ENCODE measurements at places on chromosomes 2 and 18.

DNA sequence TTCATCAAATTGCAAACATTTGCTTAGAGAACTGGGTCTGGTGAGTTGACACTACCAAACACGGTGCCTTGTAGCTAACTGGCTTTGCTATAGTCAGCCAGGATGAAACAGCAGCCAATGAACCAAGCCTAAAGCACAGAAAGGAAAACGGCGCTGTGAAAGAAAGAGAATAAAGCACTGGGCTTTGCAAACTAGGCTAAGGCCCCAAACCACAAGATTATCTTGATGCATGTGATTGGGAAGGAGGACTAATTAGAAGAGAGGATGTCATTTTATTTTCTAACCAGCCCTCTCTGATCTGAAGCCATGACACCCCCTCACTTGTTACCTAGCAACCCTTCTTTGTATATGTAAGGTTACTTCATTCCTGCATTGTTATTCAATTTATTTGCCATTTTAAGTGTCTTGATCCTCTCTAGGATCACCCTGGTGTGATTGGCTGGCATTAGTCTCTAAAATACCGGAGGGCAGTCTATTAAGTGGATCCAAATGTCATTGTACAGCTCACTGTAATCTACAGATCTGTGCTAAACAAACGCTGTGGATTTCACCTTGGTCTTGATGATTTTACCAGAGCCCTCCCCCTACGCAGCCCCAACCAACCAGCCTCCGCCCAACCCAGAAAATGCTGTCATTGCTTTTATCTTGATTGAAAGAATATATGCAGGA is 395.4 kb upstream of the ACVR2A start:
- DNase-seq = no peak

GRCh38 chr18:41410006-41410405 is 545.0 kb upstream of the PIK3C3 start:
- DNase-seq = no peak

GRCh38 chr18:13379930-13380690 is 161.6 kb downstream of the LDLRAD4 start:
- no peak for DNase-seq

GRCh38 chr18:47577520-47577919 is 326.1 kb upstream of the SKOR2 start:
- no peak for DNase-seq

GRCh38 chr18:32368991-32369390 is 101.7 kb downstream of the GAREM1 start:
- DNase-seq = no peak

DNA sequence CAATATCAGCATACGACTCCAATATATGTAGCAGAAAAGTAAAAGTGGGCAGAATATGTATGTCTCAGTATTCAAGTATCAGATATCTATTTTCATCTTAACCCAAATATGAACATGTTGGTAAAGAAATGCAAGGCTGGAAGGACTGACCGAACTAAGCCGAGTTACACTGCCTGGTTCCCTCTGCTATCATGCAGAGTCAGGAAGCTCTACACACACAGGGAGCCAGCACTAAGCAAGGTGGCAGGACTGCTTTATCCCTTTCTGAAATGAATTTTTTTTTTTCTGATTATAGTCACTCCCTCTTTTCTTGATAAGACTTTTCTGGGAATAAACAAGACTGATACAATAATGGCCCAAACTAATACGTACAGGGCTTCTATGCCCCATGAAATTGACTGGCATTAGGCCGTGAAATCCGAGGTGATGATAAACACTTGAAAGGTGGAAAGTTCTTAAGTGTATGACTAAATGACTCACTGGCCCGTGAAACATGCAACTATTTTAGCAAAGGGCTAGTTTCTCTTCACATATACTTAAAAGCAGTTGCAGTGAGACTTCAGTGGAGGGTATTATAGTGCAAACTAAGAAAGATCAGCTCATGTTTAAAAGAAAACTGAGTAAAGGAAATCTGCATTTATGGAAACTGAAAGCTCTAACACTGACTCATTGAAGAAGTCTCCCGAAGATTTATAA is 14.9 kb downstream of the DPP4 start:
- DNase-seq = no peak

DNA sequence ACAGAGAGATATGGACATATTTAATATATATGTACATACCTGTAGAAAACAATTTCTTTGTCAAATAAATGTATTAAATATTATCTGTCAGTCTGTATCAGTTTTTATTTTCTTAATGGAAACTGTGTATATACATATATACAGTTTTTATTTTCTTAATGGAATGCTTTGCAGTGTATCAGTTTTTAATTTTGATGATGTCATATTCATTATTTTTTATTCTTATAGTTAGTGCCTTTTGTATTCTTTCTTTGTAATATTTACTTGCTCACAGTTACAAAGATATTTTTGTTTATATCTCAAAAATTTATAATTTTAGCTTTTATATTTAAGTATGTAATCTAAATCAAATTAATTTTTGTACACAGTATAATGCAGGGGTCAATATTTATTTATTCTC is 20.6 kb downstream of the KCNH7 start:
- DNase-seq = no peak

GRCh38 chr18:49944663-49945062 is 131.3 kb upstream of the ACAA2 start:
- DNase-seq = no peak

DNA sequence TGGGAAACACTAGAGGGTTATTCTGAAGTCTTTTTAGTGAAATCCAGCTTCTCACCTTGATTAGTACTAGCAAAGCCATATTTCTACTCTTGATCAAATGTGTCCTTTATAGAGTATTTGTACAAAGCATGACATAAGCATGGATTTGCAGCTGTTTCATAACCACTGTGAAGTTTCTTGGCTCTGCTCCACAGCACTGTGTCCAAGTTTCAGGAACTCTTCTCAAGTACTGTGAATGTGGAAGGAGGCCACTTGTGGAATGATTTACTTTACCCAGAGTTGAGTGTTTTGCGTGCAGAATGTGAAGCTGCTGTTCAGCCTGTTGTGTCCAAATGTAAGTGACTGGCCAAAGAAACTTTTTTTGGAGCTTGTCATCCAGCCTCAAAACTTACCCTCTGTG is 16.2 kb upstream of the MAPRE2 start:
- DNase-seq = no peak

GRCh38 chr18:31576670-31577069 is 15.0 kb upstream of the TTR start:
- no peak for DNase-seq

- DNase-seq = no peak
Observed at GRCh38 chr2:205758051-205758450, 75.8 kb downstream of the NRP2 start.

GRCh38 chr2:39881494-39881893 is 102.4 kb upstream of the THUMPD2 start:
- no peak for DNase-seq

- DNase-seq = no peak
Observed at GRCh38 chr18:24601585-24601984, 141.1 kb downstream of the HRH4 start.

- DNase-seq = no peak
Observed at GRCh38 chr2:48587961-48588360, 29.7 kb upstream of the GTF2A1L start.

GRCh38 chr2:237696461-237696860 is 69.1 kb downstream of the LRRFIP1 start:
- no peak for DNase-seq

DNA sequence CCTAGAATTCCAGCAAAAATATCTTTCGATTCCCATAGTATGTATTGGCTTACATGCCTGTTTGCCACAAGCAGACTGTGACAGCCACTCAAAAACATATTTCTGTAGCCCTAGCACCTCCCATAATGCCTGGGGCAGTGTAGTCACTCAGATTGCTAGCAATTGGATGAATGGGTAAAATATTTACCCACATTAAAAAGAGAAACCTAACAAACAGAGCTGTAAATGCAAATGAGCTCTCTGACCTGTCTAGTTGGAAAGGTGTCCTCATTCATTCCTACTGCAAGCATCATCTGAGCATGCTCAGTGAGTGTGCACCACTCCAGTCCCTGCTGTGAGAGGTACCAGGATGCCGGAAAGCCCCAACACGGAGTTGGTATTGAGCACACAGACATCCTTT is 234.0 kb upstream of the RAB12 start:
- no peak for DNase-seq

- DNase-seq = no peak
Observed at GRCh38 chr2:128664499-128664971, 345.9 kb upstream of the HS6ST1 start.

- DNase-seq = no peak
Observed at GRCh38 chr2:43178602-43179542, 47.5 kb downstream of the ZFP36L2 start.

DNA sequence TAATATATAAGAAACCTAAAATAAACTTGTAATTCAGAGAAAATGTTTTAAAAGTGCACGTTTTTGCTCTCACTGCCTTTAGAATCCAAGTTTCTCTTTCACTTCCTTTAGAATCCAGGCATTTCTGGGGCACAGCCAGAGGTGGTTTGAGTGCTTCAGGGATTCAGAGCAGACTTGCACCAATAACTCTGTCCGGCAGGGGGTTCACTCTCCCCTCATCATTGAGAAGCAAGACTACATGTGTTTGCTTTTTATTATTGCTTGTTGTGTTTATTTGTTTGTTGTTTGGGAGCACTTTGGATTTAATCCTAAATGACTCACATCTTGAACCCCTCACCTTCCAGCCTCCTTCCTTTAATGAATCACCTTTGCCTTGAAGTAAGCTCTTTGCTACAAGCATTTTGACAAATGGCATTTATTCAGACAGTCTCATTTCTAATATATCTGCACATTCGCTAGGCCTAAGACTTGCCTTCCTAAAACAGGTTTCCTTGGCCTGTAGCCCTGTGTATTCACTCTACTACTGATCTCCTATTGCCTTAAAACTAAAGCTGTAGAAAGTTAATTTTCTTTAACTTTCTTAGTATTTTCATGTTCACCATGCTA is 233.5 kb upstream of the ATP5MC3 start:
- no peak for DNase-seq

DNA sequence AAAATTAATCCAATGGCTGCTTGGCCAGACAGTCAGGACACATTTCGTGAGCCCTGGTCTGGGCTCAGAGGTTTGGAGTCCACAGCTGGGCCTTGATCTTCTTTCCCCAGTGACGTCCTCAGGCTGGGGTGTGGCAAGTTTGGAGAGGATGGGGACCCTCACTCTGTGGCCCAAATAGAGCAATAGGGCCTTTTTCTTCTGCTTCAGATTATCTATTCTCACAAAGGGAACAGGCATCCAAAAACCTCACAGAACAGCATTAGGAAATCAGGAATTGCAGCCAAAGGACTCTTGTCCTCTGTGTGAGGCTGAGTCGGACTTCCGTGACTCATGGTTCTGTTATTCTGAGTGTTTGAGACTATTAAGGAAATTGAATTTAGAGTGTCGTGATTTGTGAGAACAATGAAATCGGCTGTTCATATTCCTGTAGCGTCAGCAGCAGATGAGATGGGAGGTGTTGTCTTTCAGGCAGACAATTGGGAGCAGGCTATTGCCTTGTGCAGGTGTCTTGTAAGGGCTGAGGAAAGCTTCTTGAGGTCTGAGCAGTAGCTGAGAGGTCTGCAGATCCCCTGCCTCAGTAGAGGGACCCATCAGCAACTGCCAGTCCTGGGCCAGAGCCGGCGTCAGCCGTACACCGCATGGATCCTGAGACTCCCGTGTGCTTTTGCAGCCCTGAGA is 113.8 kb downstream of the SH3RF3 start:
- DNase-seq = no peak

DNA sequence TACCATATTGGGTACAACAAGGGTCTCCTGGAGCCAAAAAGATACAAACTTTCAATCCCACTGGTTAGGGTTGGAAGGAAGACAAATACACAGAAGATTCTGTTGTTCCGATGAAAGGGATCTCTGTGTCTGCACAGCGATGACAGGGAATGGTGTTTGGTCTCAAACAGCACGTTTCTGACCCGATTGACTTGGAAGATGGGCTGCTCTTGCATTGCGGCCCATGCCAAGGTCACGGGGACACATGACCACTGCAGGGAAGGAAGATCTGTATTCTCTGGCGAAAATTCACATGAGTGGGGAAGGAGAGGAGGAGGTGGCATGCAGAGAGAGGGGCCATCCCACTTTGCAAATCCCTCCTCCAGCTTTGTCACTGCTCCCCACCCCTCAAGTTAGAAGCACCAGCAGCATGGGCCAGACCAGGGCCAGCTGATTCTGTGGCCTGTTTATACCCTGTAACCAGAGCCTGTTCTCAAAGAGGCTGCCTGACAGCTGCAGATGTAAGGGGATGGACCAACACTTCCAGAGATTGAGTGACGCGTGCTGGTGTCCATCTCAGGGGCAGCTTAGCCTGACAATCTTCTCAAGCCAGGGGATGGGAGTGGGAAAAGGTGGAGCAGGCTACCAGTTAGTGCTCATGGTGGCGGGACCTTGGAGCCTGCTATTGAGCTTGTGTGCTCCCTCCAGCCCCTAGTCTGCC is 57.2 kb downstream of the TNP1 start:
- DNase-seq = no peak

DNA sequence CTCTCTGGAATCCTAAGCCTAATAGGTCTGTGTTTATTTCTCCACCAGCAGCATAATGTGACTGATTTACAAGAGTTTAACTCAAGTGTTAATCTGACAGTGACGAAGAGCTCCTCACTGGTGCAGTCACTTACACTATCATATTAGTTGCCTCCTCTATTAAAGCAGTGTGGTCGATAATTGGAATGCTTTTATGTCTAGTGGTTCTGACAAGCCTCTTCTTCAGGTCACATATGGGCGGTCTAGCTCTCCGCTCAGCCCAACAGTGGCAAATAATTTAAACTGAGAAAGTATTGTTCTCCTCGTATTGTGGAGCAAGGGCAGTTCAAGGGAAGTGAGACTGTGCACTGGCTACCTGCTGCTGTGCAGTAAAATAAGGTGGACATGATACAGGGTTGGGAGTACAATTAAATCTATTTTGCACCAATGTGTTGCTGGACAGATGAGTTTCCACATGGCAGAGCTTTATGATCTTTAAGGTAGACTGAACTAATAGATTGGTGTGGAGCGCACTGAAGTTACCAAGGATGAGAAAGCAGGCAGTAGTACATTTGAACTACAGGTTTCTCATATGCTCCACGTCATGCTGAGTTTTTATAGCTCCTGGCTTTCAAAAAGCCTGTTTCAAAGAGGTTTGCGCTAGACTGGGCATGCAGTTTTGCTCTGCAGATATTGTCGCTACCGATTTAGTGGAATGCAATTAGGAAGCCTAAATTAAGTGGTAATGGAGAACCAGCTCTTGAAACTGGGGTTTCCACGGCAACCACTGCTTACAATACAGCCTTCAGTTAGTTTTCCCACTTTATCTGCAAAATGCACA is 151.7 kb upstream of the POU3F3 start:
- DNase-seq = no peak

DNA sequence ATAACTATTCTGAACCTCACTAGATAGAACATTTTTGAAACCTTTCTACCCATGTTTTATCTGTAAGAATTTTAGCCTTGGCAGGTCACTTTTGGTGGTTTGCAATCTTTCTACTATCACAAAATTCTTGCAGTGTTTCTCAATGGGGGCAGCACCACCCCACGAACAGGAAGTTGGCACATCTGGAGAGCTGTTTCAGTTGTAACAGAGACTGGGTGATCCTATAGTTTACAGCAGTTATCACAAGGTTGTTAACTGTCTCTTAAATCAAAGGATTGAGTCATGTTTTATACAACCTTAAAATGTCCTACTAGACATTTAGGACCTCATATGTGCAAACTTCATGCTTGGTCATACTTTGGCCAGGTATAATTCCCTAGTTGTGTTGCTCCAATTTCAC is 829.2 kb downstream of the ERBB4 start:
- no peak for DNase-seq

- DNase-seq = no peak
Observed at GRCh38 chr18:3121259-3121658, 98.5 kb downstream of the MYOM1 start.

GRCh38 chr2:193847130-193847529 is 1652.4 kb upstream of the TMEFF2 start:
- DNase-seq = no peak

- DNase-seq = no peak
Observed at GRCh38 chr2:136331226-136331625, 213.3 kb upstream of the CXCR4 start.
